ENCODE measurements at places on chromosomes 1 and 21. TPM values are rescaled to one million over a fixed set of nuclear protein-coding genes. Genes with fewer than 3 reads are reported as not detected.

The TOMM40L gene
- total RNA-seq: 12.5 TPM

The LENEP gene
- not detected for total RNA-seq

The SPRR2B gene
- total RNA-seq: not detected

The AK5 gene
- total RNA-seq: 0.18 TPM

The PROK1 gene
- not detected for total RNA-seq

The XKR8 gene
- total RNA-seq: 17.5 TPM

The MROH9 gene
- not detected for total RNA-seq

The SPRR1A gene
- total RNA-seq: not detected

The KIAA1614 gene
- total RNA-seq: 1.3 TPM

The LRRC7 gene
- 0.09 TPM for total RNA-seq

The PRUNE1 gene
- 51.6 TPM for total RNA-seq

The C8B gene
- not detected for total RNA-seq

The IL24 gene
- total RNA-seq: not detected

The REN gene
- not detected for total RNA-seq

The MCOLN2 gene
- total RNA-seq: not detected

The GUCA2B gene
- total RNA-seq: not detected

The SPATA1 gene
- total RNA-seq: 1.2 TPM

The DPT gene
- not detected for total RNA-seq

The ATPAF1 gene
- 83.6 TPM for total RNA-seq

The ETV3L gene
- not detected for total RNA-seq

The TAS1R1 gene
- not detected for total RNA-seq

The MLLT11 gene
- 15.1 TPM for total RNA-seq

The SMPDL3B gene
- total RNA-seq: 6.0 TPM

The HMCN1 gene
- 28.5 TPM for total RNA-seq

The FTCD gene
- total RNA-seq: 18.9 TPM

The TPTE gene
- total RNA-seq: not detected

The LMX1A gene
- not detected for total RNA-seq

The COL11A1 gene
- 41.0 TPM for total RNA-seq

The LINGO4 gene
- not detected for total RNA-seq

The FAM78B gene
- 0.32 TPM for total RNA-seq

All from cardiac muscle cell (in vitro differentiated cells and primary cell).